ENCODE measurements at places on chromosomes 11 and 22. TPM values are rescaled to one million over a fixed set of nuclear protein-coding genes. Genes with fewer than 3 reads are reported as not detected.

DNA sequence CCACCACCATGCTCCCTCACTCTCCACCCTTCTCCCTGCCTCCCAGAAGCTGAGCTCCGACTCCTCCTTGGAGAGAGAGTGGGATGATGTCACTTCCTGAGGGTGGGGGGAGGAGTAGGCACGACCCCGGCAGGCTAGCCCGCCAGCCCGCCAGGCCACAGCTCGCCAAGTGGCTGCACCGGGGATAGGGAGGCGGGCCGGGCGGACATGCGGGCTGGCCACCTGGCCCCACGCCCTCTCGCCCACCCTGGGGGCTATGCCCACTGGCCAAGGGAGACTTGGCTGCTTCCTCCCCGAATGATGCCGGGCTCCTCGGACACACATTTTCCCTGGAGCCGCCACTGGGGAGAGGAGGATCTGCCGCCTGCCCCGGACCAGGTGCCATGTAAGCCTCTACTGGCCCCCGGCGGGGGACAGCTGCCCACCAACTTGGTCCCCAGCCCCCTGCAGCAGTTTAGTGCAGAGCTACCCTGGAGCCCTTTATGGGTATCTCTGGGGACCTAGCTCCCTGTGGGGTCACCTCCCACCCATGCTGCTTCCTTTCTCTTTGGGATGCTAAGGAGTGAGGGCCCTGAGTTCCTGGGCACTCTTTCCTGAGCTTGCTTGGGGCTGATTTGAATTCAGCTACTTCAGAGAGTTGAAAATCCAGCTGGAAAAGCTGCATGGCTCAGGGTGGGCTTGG lies 33.7 kb upstream of the MYRF start:
- H3K36me3 ChIP-seq: peaks cover 2% of the 10 kb centered on the region
- H3K4me1 ChIP-seq: peaks cover 53% of the 10 kb centered on the region
- no peaks in the 10 kb centered on the region for H3K27me3 ChIP-seq
- peak overlapping the region; percentile 88 for H3K4me3 ChIP-seq

DNA sequence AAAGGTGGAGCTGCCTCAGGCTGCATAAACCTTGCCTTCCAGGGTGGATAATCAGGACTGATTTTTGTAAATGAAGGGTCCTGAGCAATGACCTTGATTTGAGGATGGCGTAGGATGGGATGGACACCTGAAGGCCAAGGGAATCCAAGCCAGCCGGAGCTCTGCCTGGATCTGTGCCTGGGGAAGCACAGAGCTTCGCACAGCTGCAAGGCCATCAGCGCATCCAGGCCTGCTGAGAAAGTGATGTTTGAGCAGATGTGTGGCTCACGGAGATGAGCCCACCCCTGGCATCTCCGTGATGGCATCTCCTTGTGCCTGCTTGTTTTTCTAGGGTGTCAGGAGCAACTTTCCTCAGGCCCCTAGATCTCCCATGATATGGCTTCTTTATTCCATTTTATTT lies 23.3 kb downstream of the FAM83F start:
- H3K4me3 ChIP-seq: no peak overlapping the region
- DNase-seq: no peak
- H3K4me1 ChIP-seq: peaks cover 4% of the 10 kb centered on the region
- no peaks in the 10 kb centered on the region for H3K36me3 ChIP-seq
- H3K27me3 ChIP-seq: no peaks in the 10 kb centered on the region

DNA sequence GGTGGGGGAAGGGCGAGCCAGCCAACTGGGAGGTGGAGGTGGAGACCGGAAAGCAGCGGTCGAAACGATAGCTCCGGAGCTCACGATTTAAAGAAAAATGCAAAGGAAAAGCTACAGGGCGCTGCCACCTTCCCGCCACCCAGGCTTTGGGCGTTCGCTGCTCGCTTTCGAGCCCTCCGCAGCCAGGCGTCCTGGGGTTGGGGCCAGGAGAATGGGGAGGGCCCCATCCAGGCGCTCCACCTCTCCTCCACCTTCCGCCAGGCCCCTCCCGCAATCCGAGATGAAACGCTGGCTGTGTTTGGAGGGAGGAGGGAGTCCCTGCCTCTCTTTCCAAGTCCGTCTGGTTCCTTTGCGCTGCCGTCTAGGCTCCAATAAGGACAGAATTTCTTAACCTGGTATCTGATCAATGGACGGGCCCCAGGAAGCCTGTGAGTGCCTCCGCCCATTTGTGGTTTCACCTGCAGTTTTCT lies 483 bp upstream of the ABTB2 start:
- H3K4me3 ChIP-seq: peak overlapping the region; percentile 71
- no peaks in the 10 kb centered on the region for H3K36me3 ChIP-seq
- DNase-seq: peak; percentile 48
- peaks cover 20% of the 10 kb centered on the region for H3K4me1 ChIP-seq

DNA sequence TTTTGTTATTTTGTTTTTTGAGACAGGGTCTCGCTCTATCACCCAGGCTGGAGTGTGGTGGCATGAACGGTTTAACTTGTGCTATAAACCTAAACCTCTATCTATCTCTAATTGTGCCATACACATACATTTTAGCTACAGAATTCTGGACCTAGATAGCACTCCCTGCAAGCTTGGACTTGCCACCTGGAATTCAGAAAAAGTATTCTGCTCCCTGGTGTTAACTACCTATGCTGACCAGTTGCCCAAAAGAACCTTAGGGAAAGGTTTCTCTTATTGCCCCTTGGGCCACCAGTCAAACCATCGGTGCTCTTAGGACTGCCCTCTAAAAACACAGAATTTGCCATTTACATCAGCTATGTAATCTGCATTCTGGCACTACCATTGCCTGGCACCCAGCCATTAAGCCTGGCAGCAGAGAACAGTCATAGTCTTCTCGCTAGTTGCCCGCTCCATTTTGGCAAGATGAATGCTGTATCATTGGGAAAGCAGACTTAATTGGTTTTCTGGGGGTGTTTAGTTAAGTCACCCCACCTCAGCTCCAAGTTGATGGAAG lies 55.3 kb downstream of the ETS1 start:
- DNase-seq: no peak
- H3K27me3 ChIP-seq: peaks cover 99% of the 10 kb centered on the region
- H3K4me1 ChIP-seq: peaks cover 67% of the 10 kb centered on the region

- H3K36me3 ChIP-seq: no peaks in the 10 kb centered on the region
- no peak overlapping the region for H3K4me3 ChIP-seq
- H3K4me1 ChIP-seq: peaks cover 11% of the 10 kb centered on the region
- DNase-seq: no peak
- H3K27ac ChIP-seq: peak overlapping the region; percentile 78
- no peaks in the 10 kb centered on the region for H3K27me3 ChIP-seq
Observed at GRCh38 chr22:46592390-46592872, 27.8 kb upstream of the GRAMD4 start.

DNA sequence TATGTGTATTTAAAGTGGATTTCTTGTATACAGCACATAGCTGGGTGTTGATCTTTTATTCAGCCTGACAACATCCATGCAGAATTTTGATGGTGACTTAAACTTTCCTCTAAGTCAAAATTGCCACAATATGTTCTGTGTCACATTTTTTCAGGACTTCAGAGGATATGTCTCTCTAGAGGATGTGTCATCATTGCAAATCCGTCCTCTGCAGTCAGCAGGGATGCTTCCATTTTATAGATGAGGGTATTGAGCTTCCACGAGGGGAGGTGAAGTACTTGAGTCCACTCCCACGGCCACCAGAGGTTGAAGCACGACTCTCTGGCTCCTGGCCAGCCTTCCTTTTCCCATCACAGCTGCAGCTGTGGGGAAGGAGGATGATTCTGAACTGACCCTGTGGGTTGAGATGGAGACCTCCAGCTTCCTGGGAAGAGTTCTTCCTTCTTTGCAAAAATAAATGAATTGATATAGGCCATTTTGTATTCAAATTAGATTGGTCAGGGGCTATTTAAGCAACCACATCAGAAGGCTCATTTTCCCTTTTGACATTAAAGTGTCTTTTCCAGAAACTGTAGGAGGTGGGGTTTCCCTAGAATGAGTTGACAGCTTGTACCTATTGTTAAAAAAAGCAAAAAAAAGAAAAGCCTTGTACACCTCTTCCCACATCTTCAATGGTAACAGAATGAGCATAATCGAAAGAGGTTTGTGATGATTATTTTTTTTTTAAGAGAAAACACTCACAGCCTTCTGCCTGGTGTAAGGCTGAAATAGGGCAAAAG lies 55.2 kb upstream of the MYEOV start:
- H3K4me1 ChIP-seq: peaks cover 19% of the 10 kb centered on the region
- no peak overlapping the region for H3K27ac ChIP-seq
- no peak overlapping the region for H3K4me3 ChIP-seq
- H3K36me3 ChIP-seq: no peaks in the 10 kb centered on the region

DNA sequence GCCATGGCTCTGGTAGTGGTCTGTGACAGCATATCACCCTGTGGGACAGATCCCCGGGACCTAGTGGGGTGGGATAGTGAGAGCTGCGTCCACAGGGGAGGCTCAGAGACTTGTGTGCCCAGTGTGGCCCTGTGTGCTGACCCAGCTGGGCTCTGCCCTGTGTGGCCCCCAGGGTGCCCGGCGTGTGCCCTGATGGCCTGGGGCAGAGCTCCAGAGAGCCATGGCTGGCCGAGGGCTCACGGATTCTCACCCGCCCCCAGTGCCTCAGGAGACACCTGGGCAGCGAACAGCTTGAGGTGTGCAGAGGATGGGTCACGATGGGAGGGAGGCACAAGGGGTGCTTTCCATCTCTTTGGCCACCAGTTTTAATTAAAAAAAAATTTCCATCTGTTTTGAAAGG lies 11.8 kb downstream of the LRP5 start:
- no peak overlapping the region for H3K4me3 ChIP-seq
- no peak for DNase-seq
- H3K36me3 ChIP-seq: peaks cover 7% of the 10 kb centered on the region
- H3K27ac ChIP-seq: no peak overlapping the region
- H3K4me1 ChIP-seq: peaks cover 36% of the 10 kb centered on the region

DNA sequence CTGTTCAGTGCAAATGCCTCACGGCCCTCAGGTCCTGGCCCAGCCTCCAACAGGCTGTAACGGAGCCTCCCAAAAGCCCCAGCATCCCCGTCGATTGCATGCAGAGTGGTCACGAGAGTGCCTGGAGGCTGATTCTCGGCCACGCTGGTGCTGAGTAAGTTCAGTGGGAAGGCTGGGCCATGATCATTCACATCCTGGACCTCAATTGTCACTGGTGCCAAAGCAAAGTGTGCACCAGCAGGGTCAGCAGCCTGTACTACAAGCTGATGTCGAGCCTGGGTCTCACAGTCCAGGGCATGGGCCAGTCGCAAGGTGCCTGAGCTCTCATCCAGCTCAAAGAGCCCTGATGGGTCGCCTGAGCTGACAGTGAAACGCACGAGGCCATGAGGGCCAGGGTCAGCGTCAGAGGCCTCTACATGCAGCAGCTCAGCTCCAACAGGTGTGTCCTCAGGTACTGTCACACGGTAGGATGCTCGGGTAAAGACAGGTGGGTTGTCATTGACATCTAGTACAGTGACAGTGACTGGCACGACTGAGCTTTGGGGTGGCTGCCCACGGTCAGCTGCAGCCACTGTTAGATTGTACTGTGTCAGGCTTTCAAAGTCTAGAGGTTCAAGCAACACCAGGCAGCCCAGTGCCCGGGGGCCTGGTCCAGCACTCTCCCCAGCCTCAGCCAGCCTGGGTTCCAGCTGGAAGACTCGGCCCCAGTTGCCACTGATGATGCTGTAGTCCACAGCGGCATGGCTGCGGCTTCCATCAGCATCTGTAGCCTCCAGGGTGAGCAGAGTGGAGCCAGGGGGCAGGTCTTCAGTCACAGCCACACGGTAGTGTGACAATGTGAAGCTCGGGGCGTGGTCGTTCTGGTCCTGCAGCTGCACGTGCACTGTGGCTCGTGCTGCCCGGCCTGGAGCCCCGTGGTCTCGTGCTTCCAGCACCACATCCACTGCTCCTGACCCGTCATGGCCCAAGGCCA lies 4.5 kb upstream of the TPP1 start:
- no peaks in the 10 kb centered on the region for H3K4me1 ChIP-seq
- H3K4me3 ChIP-seq: no peak overlapping the region

DNA sequence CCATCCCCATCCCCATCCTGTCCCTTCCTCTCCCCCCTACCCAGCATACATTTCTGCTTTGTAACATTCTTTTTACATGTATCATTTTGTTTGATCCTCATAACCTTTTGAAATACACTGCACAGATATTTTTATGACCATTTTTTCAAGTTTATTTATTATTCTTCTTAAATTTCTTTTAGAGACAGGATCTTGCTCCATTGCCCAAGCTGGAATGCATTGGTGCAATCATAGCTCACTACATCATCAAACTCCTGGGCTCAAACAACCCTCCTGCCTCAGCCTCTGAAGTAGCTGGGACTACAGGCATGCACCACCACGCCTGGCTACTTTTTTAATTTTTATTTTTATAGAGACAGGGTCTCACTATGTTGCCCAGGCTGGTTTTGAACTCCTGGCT lies 99.4 kb upstream of the AKIP1 start:
- no peak for DNase-seq
- peak overlapping the region; percentile 93 for H3K4me3 ChIP-seq
- peaks cover 49% of the 10 kb centered on the region for H3K4me1 ChIP-seq
- H3K27me3 ChIP-seq: no peaks in the 10 kb centered on the region
- H3K27ac ChIP-seq: peak overlapping the region; percentile 38

- no peaks in the 10 kb centered on the region for H3K36me3 ChIP-seq
- H3K4me3 ChIP-seq: no peak overlapping the region
- H3K27me3 ChIP-seq: peaks cover 3% of the 10 kb centered on the region
- DNase-seq: no peak
- no peak overlapping the region for H3K27ac ChIP-seq
Observed at GRCh38 chr11:71418643-71419042, 29.6 kb downstream of the DHCR7 start.

DNA sequence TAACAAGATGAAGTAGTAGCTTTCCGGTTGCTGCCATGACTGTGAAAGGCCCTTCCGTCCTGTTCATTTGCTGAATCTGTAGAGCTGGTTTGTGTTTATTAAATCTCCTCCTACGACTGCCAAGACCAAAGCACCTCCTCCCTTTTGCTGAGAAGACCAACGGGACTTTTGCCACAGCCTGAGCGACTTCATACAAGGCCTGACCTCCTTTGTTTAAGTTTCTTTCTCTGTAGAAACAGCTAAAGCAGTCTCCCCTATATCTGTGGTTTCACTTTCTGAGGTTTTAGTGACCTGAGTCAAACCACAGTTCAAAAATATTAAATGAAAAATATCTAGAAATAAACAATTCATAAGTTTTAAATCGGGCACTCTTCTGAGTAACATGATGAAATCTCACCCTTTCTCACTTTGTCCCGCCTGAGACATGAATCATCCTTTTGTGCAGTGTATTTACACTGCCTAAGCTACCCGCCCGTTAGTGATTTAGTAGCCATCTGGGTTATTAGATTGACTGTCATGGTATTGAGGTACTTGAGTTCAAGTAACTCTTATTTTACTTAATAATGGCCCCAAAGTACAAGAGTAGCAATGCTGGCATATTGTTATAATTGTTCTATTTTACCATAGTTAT lies 119.1 kb upstream of the LRRC4C start:
- no peaks in the 10 kb centered on the region for H3K27me3 ChIP-seq
- H3K4me3 ChIP-seq: no peak overlapping the region
- DNase-seq: no peak
- no peaks in the 10 kb centered on the region for H3K4me1 ChIP-seq
- H3K36me3 ChIP-seq: no peaks in the 10 kb centered on the region
- H3K27ac ChIP-seq: peak overlapping the region; percentile 35

KCTD14 gene
- total RNA-seq: 1.6 TPM

BARX2 gene
- not detected for total RNA-seq

SGSM1 gene
- 0.75 TPM for total RNA-seq

WBP2NL gene
- not detected for total RNA-seq

OR5AL1 gene
- not detected for total RNA-seq
